GM23338 (cell line): ENCODE measurements at places on chromosomes 6 and 20. TPM values are rescaled to one million over a fixed set of nuclear protein-coding genes. Genes with fewer than 3 reads are reported as not detected.

- peak; percentile 84 for DNase-seq
- peaks cover 41% of the 10 kb centered on the region for H3K4me1 ChIP-seq
- no peaks in the 10 kb centered on the region for H3K36me3 ChIP-seq
- H3K27ac ChIP-seq = peak overlapping the region; percentile 74
- no peaks in the 10 kb centered on the region for H3K27me3 ChIP-seq
Measured at GRCh38 chr6:24876499-24877465, 59.0 kb downstream of the RIPOR2 start.

GRCh38 chr20:62227977-62228958, 8.2 kb upstream of the HRH3 start:
- no peaks in the 10 kb centered on the region for H3K36me3 ChIP-seq
- no peaks in the 10 kb centered on the region for H3K4me1 ChIP-seq
- H3K4me3 ChIP-seq = no peak overlapping the region
- H3K27ac ChIP-seq = no peak overlapping the region

GRCh38 chr6:156256161-156256560, 521.0 kb upstream of the ARID1B start:
- no peak overlapping the region for H3K4me3 ChIP-seq
- no peak for DNase-seq
- no peaks in the 10 kb centered on the region for H3K27me3 ChIP-seq

DNA sequence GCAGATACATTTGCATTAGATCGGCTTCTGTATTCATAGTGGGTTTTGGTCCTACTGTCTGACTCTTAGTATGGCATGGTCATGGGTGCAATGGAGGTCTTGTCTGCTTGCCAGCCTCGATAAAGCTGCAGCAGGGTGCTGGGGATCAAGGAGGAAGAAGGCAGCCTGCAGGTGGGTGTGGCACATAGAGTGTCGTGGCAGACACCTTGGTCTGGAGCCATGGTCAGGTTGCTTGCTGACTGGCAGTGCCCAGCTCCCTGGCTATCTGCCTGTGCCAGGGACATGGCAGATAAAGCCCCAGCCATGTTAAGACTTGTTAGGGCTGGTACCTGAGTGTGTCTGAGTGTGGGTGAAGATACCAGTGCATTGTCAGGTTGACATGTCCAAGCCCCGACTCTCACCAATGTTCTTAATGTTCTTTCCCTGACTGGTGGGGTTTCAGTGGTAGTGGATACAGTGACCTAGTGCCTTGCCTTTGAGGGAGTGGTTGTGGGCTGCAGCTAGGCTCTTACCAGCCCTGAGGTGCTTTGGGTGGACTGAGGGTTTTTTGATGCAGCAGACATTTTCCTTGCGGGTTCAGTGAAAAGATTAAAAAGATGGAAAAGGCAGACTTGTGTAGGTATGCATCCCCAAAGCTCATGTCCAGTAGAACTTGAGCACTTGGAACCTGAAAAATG, 1.8 kb downstream of the FAM83D start:
- no peak overlapping the region for H3K27ac ChIP-seq
- no peaks in the 10 kb centered on the region; the same call in 1 of the 2 replicates for H3K36me3 ChIP-seq
- H3K4me3 ChIP-seq = peak overlapping the region; percentile 94
- DNase-seq = no peak
- H3K4me1 ChIP-seq = peaks cover 24% of the 10 kb centered on the region
- H3K27me3 ChIP-seq = no peaks in the 10 kb centered on the region

GRCh38 chr20:23039885-23040508, 4.9 kb downstream of the SSTR4 start:
- no peak for DNase-seq
- no peak overlapping the region for H3K4me3 ChIP-seq
- peaks cover 28% of the 10 kb centered on the region for H3K4me1 ChIP-seq
- no peaks in the 10 kb centered on the region for H3K36me3 ChIP-seq

- H3K27me3 ChIP-seq = no peaks in the 10 kb centered on the region
- H3K27ac ChIP-seq = no peak overlapping the region
- H3K4me1 ChIP-seq = no peaks in the 10 kb centered on the region
- no peak for DNase-seq
Measured at GRCh38 chr6:137933696-137934095, 66.6 kb downstream of the TNFAIP3 start.

DNA sequence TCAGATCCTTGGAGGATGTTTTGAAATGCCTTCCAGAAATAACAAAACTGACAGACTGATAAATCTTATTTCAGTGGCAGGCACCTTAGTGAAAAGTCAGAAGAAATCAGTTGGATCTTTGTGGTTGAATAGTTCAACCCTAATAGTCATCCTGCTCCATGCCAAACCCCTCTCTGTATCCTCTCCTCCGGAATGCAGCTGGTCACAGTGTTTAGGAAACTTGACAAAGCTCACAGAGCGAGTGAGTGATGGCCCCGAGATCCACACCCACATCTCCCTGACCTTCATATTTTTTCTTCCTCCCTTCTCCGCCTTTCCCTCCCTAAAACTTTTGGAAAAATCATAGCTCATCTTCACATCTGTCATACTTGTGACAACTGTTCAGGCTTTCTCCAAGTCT, 464.8 kb upstream of the CDH4 start:
- H3K27ac ChIP-seq = no peak overlapping the region
- H3K4me3 ChIP-seq = no peak overlapping the region
- DNase-seq = no peak
- peaks cover 5% of the 10 kb centered on the region; the same call in 1 of the 2 replicates for H3K36me3 ChIP-seq
- no peaks in the 10 kb centered on the region for H3K4me1 ChIP-seq
- no peaks in the 10 kb centered on the region for H3K27me3 ChIP-seq

DNA sequence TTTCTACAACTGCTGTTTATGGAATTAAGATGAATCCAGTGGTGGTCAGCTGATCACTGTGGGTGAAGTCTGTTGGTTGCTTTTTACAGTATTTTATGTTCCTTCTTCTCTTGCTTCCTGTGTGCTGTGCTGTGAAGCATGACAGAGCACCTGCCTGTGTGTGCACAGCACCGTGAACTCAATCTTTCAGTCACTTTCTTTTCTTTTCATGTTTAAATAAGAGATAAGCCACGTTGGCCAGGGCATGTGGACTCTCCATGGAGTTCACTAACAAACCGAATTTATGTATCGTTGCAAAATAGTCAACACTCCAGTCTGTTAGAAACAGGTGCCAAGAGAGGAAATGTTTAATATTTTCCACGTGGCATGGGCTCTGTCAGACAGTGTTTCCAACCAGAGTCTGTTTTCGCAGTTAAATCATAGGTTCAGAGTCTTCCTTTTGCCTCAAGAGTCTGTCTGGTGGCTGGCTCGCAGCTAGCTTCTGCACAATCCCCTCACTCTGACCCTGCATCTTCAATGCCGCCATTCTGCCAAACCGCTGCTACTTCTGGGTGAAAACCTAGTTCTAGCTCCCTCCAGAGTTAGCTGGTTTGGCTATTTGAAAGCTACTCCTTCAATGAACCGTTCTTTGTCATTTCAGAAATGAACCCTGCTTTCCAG, 73.2 kb downstream of the QRSL1 start:
- H3K27me3 ChIP-seq = no peaks in the 10 kb centered on the region

- no peak for DNase-seq
- no peak overlapping the region for H3K4me3 ChIP-seq
- no peaks in the 10 kb centered on the region for H3K27me3 ChIP-seq
- no peaks in the 10 kb centered on the region for H3K36me3 ChIP-seq
Measured at GRCh38 chr20:61888101-61888865, 177.4 kb downstream of the TAF4 start.

- no peaks in the 10 kb centered on the region for H3K4me1 ChIP-seq
- no peak overlapping the region for H3K4me3 ChIP-seq
- H3K36me3 ChIP-seq = no peaks in the 10 kb centered on the region
- no peak for DNase-seq
- H3K27me3 ChIP-seq = no peaks in the 10 kb centered on the region
Measured at GRCh38 chr20:47461120-47461685, 40.5 kb upstream of the NCOA3 start.

- peak; percentile 85 for DNase-seq
- peaks cover 53% of the 10 kb centered on the region for H3K4me1 ChIP-seq
- no peaks in the 10 kb centered on the region for H3K36me3 ChIP-seq
- peak overlapping the region; percentile 11 for H3K4me3 ChIP-seq
Measured at GRCh38 chr6:24981386-24981760, 45.6 kb upstream of the RIPOR2 start.

Gene SIRPD
- not detected in 2 replicates for polyA plus RNA-seq

Gene MMS22L
- polyA plus RNA-seq = 9.5 and 11.7 TPM in 2 replicates

Gene GFRA4
- polyA plus RNA-seq = 0.30 TPM in 1 of 2 replicates, not detected in the other

Gene GPX5
- 0.14 TPM in 1 of 2 replicates, not detected in the other for polyA plus RNA-seq

Gene SLC22A7
- polyA plus RNA-seq = 0.14 and 0.31 TPM in 2 replicates

Gene FOXP4
- 5.1 and 6.3 TPM in 2 replicates for polyA plus RNA-seq

Gene PKHD1
- 0.02 and 0.03 TPM in 2 replicates for polyA plus RNA-seq

Gene PSORS1C1
- not detected in 2 replicates for polyA plus RNA-seq
